DMS 273 treated with DMSO at 0.1 percent for 48 hours (cell line): ENCODE measurements at places on chromosomes 2 and 18.

DNA sequence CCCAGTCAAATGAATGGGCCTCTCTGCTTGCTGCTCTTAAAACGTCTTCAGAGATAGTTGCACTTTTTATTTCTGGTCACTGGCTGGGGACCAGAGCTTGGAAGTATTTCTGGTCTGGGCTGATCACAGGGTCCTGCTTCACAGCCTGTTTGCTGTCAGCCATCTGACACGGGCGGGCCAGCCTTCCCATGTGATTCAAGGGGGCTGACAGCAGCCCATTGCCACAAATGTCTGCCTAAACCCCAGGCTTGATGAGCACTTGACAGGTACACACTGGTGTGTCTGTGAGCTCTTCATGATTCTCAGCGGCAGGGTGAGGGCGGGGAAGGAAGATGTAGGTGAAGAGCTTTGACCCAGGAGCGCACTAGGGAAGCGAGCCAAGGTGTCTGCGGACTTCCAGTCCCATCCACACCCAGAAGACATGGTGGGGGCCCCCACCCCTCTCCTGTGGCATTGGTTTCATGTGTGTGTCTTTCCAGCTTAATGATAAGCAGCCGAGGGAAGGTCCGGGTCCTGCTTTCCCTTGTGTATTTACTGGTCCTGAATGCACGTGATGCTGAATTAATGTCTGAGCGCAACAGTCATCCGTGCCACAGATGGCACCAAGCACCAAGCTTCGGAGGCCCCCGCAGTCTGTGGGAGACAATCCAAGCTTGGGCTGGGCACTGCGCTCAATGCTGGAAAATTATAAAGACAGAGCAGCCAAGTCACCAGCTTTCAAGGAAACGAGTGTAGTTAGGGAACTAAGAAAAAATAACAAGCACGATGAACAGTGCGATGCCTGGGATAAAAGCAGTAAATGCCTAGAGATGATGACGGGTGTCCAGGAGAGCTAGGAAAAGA, 73.3 kb downstream of the SH3BP4 start:
- DNase-seq: no peak

DNA sequence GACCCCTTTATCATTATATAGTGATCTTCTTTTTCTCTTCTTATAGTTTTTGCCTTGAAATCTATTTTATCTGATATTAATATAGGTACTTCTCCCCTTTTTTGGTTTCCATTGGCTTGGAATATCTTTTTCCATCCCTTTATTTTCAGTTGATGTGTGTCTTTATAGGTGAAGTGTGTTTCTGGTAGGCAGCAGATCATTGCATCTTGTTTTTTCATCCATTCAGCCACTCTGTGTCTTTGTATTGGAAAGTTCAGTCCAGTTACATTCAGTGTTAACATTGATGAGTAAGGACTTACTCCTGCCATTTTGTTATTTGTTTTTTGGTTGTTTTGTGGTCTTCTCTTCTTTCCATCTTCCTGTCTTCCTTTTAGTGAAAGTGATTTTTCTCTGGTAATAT, 133.4 kb downstream of the DIS3L2 start:
- DNase-seq: no peak

GRCh38 chr18:28837100-28837499, 660.2 kb upstream of the CDH2 start:
- DNase-seq: no peak

GRCh38 chr2:216549926-216550690, 51.5 kb downstream of the RPL37A start:
- no peak for DNase-seq

GRCh38 chr2:144454466-144455287, 65.2 kb downstream of the ZEB2 start:
- DNase-seq: no peak

DNA sequence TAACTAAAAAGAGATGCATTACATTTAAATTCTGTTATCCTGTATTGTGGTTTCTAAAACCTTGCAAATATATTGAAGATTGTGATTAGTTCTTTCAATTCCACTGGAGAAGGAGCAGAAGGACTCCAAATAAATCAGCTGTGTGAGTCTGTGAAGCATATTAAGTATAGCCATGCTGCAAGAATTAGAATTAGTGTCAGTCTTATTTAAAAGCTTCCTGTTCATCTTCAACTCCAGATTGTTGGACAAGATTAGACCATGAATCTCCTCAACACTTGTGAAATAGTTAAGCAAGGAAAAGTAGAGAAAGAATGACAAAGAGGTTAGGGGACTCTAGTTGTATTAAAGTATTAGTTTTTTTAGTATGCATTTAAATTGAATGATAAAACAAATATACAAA, 92.5 kb upstream of the LRP1B start:
- DNase-seq: no peak

DNA sequence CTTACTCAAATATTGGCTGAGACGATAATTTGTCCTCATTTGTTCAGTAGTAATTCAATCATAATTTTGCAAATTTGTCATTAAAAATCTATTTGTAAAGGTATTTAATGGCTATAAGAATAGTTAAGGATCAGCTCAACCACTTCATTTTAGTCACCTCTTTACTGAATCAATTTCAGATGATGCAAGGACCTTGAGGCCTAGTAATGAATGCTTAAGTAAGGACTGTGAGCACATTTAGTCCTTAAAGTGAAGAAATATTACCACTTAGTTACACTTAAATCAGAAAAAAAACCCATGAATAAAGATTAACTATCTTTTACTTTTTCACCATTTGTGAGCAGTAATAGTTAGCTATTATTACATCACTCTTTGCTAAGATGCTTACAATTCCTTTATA, 778.9 kb downstream of the CCDC85A start:
- no peak for DNase-seq

- DNase-seq: no peak
Measured at GRCh38 chr2:160141419-160141818, 58.7 kb downstream of the ITGB6 start.

DNA sequence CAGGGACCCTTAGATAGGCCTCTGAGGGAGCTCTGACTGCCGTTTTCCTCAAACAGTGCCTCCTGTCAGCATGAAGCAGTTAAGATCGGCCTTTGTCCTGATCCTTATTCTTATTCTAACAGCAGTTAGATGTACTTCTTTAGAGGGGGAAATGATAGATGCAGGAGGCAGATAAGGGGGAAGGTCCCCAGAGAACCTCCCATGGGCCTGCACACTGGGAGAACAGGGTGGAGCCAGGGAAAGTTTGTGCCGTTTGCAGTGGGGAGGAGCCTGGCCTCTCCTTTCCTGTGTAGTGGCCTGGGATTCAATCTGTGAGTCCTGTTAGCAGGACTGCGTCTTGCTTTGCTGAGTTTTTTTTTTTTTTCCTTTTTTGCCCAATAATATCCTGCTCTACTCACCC, 7.9 kb upstream of the INPP4A start:
- no peak for DNase-seq

DNA sequence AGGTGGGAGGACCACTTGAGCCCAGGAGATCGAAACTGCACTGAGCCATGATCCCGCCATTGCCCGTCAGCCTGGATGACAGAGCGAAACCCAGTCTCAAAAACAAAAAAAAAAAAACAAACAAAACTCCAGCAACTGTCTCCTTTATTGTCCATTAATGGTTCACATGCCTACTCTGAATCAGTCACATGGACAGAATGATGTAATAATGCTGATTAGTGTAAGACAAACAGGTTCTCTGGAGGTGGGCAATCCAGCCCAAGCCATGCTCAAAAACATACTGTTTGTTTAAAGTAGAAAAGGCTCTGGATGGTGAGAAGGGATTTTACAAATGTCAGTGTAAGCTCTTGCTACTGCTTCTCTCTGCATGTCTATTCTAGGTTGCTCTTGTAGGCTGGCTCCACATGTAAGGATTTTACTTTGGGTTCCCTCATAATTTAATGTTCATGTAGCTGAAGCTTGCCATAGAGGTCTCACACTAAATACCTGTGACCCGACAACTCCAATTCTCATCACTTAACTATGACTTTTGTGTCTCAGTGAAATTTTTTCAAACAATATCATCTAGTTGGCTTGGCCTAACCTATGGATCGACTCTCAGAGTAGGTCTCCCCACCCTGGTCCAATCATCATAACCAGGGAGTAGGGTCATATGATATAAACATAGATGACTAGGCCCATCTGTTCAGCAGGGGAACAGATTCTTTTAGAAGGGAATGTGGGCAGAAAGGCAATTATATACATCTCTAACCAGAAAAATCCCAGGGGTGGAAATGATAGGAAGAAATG, 83.9 kb upstream of the SLC39A10 start:
- no peak for DNase-seq

DNA sequence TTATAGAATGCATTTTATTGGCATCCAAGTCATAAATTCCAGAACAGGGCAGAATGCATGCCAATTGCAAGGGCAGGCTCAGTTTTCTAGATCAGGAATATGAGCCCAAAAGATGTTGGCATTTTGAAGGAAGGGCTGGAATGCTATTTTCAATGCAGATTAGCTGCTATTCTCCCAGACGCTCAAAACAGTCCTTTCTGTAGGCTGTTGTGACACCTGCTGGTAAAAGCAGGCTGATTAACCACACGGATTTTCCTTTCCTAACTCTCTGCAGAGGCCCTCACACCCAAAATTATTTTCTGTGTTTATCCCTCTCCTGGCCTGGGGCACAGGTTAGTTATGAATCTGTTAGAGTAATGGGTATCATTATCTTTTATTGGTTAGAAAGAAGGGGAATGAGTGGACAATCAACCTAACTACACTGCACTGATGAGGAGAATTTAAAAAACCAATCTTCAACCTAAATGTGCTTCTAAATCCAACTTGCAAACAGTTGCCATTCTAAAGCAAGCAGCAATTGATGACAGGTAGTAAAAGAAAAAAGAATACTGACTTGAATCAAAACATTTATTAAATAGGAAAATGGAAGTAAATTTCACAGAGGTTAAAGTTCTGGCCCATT, 94.0 kb downstream of the PLA2R1 start:
- DNase-seq: peak; percentile 2

DNA sequence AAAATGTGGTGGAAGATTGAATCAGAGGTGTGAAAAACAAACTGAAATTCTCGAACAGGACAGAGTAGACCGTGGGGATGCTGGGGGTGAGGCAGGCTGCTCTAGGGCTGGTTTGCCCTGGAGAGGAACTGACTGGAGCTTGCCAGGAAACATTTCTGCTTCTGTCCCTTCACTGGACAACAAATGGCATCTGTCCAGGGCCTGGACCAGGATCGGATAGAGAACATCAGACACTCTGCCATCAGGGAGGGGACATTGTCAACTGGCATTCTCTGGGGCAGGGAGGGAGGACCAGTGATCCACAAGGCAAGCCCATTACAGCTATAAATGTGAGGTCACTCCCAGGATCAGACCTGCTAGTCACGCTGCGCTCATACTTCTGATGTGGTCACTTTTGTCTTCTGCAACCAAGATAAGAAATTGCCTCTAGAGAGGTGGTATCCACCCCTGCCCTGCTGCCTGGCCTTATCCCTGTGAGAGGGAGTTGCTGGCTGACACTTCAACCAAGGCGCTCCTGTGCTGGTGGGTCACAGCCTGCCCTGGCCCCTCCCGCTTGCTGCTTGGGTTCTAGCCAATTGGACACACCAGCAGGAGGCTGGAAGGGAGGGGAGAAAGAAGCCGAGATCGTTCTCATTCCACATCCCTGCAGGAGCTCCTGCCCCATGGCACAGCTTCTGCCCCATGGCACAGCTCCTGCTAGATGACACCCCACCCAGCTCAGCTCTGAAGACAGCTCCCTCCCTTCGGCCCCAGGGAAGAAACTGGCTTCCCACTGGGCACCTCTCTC, 8.7 kb downstream of the NPPC start:
- no peak for DNase-seq

- no peak for DNase-seq
Measured at GRCh38 chr2:162257425-162257824, 14.2 kb upstream of the FAP start.

DNA sequence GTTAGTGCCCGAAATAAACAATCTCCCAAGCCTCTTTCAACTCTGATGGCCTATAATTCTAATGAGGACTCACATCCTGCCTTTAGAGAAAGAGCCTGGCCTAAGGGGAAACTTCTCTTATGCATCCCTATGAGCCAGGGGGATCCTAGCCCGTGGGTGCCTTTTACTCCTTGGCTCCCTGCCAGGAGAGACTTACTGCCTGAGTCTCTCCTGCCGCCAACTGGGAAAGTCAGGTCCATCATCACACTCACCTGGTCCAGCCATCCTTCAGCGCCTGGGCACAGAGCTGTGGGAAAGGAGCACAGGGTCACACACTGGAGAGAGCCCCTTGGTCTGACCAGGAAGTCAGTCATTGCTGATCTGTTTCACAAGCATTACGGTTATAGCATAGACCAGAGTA, 24.1 kb downstream of the ENOSF1 start:
- no peak for DNase-seq

DNA sequence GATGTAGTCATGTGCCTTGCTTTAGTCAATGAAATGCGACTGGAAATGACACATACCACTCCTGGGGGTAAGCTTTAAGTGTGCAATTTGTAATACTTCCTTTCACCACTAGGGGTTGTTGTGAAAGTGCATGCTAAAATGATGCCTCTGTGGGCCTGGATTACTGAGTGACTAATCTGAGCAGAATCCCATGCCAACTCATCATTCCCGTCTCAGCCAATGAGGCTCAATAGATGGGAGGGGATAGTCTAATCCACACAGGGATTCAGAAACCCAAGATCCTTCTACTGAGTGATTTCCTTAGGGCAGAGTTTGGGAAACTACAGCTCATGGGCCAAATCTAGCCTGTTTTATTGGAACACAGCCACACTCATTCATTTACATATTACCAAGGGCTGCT, 54.0 kb downstream of the HRH4 start:
- DNase-seq: no peak
